ENCODE measurements at places on chromosomes 4 and X. TPM values are rescaled to one million over a fixed set of nuclear protein-coding genes. Genes with fewer than 3 reads are reported as not detected.

DNA sequence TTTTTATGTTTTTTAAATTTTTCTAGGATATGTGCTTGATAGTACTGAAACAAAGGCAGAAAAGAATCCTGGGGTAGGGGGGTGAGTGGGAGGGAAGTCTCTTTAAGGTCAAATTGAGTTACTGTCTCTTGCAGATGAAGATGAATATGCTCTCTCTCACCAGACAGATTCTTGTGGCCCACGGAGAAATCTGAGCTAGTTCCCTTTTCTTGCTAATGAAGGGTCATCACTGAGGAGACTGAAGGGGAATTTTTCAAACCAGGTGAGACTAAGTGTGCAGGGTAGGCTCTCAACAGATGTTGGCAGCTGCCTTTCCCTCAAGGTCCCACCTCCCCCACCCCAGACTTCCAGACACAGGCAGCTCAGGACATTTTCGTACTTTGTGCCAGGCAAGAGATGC lies 21.5 kb downstream of the FAM9C start:
- no peaks in the 10 kb centered on the region for H3K36me3 ChIP-seq
- no peaks in the 10 kb centered on the region for H3K4me1 ChIP-seq
- no peaks in the 10 kb centered on the region for H3K27me3 ChIP-seq
- H3K27ac ChIP-seq = no peak overlapping the region
- H3K4me3 ChIP-seq = no peak overlapping the region

DNA sequence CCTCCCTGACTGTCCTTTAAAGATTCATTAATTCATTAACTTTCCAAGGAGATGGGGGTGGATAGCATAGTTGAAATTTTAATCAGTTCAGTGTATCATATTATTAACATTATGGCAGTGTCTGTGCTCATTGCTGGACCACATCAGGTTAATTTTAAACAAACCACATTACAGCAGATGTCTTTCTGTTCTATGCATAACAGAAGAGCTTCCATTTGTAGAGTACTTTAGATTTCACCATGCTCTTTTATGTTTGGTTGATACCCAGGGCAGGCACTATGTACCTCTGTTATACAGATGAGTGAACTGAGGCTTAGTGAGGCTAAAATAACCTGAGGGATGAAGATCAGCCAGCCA lies 41.1 kb downstream of the AFF2 start:
- no peaks in the 10 kb centered on the region for H3K4me1 ChIP-seq
- no peak for DNase-seq
- no peak overlapping the region for H3K4me3 ChIP-seq
- H3K36me3 ChIP-seq = no peaks in the 10 kb centered on the region

The ETDA gene
- not detected for total RNA-seq

The GPRASP2 gene
- total RNA-seq = 6.1 TPM

- H3K27me3 ChIP-seq = no peaks in the 10 kb centered on the region
- H3K27ac ChIP-seq = no peak overlapping the region
- no peak for DNase-seq
- H3K4me3 ChIP-seq = no peak overlapping the region
- H3K4me1 ChIP-seq = no peaks in the 10 kb centered on the region
These were observed 9.5 kb downstream of the NAF1 start for GRCh38 chr4:163157157-163157556.

DNA sequence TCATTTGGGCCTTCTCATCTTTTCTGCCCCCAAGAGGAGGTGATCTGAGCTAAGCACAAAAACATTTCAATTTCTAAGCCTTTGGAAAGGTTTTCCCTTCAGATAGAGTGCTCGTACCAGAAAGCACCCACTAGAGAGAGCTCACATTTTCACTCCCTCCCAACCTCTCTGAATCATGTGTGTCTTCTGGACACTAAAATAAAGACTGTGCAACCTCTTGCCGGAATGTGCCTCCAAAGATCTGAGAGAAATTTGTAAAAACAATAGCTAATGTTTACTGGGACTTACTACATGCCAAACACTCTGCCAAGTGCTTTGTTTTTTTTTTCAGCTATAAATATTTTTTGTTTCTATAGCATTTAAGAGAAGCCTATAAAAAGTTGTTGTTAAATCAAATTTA lies 120.6 kb upstream of the LNX1 start:
- no peaks in the 10 kb centered on the region for H3K36me3 ChIP-seq
- DNase-seq = no peak
- no peak overlapping the region for H3K4me3 ChIP-seq
- no peaks in the 10 kb centered on the region for H3K27me3 ChIP-seq

DNA sequence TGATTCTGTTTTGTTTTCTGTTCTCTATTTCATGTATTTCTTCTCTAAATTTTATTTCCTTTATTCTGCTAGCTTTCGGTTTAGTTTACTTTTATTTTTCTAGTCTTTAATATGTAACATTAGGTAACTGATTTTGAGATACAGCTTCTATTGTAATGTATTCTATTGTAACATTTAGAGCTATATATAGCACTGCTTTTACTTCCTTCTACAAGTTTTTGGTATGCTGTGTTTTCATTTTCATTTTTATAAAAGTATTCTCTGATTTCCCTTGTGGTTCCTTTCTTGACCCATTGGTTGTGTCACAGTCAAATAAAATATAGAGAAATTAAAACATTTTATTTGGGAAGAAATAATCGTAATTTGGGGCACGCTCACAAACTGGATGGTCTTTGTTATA lies 13.9 kb upstream of the CT47A1 start:
- DNase-seq = no peak
- H3K4me3 ChIP-seq = no peak overlapping the region
- H3K4me1 ChIP-seq = no peaks in the 10 kb centered on the region
- no peak overlapping the region for H3K27ac ChIP-seq

The DKK2 gene
- total RNA-seq = 0.38 TPM

The CT47B1 gene
- not detected for total RNA-seq
